ENCODE measurements at places on chromosomes 5 and 9.

DNA sequence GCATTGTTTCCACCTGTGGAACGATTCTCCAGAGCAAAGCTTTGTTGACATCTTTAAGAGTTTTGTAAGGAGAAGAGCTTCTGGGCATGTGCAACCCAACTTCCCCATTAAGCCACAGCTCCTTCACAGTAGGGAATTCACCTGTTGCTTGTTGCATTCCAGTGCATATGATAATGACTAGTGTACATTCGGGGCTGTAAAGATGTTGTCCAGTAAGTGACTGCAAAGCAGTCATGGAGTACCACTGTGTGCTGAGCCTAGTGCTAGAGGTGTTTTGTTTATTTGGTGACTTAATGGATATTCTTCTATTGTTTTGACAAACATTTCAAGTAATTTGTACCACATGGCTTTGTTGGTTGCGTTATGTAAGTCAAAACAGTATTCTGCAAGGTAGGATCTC lies 12.8 kb downstream of the UGCG start:
- DNase-seq, result no peak

DNA sequence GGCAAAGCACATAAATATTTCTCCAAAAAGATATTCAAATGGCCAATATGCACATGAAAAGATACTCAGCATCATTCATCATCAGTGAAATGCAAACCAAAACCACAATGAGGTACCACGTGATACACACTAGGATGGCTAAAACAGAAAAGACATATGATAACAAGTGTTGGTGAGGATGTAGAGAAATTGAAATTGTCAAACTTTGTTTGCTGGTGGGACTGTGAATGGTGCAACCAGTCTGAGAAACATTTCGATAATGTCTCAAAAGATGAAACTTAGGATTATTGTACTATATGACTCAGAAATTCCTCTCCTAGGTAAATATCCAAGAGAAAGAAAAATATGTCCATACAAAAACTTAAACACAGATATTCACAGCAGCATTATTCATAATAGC lies 8.6 kb upstream of the LHFPL2 start:
- no peak for DNase-seq

- DNase-seq, result no peak
Measured at GRCh38 chr5:27458287-27458686, 419.9 kb upstream of the CDH9 start.

DNA sequence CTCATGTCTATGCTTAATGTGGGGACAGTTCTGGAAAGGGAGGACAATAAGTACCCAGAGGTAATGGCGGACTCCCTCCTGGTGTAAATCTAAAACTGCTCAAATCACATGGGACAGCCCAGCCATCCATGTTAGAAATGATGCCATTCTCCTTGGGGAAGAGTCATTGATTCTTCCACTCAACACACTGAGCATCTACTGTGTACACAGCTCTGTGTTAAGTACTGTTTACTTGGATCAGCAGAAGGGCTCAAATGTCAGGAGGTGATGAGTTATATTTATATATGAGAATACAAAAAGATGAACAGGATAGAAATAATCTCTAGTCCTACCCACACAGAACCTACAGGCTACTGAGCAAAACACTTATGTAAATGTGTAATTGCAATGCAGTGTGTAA lies 31.8 kb upstream of the NANS start:
- no peak for DNase-seq

DNA sequence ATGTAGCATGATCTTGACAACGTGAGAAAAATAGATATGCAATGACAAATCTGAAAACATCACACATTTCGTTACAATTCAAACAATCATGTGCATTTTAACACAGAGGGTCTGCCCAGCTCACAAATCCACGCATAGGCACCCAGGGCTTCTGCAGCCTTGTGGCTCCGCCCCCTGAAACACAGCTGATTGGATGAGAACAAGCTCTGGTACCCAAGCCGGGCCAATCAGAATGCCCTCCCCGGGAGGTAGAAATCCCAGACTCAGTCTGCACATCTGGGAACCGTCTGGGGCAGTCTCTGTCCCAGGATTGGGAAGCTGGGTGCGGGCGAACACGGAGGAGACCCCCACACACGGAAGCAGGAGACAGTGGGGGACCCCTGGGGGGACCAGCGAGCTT lies 137.5 kb downstream of the GAPVD1 start:
- no peak for DNase-seq

Data from fibroblast of skin of abdomen (primary cell).